ENCODE measurements at places on chromosomes 12 and 14.

- DNase-seq = no peak
These were observed 174.9 kb upstream of the RPH3A start for GRCh38 chr12:112616469-112617152.

GRCh38 chr14:101854366-101854765, 92.9 kb downstream of the PPP2R5C start:
- DNase-seq = no peak

DNA sequence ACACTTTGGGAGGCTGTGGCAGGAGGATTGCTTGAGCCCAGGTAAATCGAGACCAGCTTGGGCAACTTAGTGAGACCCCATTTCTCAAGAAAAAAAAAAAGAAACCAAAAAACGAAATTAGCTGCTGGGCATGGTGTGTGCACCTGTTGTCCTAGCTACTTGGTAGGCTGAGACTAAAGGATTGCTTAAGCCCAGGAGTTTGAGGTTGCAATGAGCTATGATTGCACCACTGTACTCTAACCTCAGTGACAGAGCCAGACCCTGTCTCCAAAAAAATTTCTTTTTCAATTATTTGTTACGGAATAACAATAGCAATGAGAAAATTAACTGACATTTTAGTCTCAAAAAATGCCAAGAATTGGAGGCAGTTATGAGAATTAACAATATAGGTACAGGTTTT, 128.0 kb downstream of the CCDC91 start:
- DNase-seq = no peak

DNA sequence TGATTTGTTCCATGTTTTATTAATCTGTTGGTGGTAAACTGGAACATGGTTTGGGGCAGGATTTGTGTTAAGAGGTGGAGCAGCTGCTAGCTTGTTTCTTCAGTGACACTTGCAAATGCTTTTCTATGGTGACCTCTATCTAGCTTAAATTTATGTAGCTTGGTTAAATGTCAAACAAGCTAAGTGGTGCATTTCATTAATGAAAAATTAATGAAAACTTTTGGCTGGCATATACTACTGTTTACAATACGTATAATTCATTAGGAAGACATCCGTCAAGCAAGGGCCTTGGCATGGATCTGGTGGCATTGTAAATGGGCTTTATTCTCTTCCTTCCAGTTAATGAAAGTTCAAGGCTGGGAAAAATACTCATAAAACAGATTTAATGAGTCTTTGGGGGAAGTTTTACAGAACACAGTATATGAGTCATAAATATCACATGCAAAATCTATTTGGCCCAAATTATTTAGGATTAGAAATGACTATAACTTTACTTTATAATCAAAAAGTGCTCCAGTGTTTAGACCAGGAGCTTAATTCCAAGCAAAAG, 807.7 kb upstream of the SEL1L start:
- DNase-seq = no peak

- no peak for DNase-seq
These were observed 605.2 kb downstream of the GALC start for GRCh38 chr14:87387806-87388205.

DNA sequence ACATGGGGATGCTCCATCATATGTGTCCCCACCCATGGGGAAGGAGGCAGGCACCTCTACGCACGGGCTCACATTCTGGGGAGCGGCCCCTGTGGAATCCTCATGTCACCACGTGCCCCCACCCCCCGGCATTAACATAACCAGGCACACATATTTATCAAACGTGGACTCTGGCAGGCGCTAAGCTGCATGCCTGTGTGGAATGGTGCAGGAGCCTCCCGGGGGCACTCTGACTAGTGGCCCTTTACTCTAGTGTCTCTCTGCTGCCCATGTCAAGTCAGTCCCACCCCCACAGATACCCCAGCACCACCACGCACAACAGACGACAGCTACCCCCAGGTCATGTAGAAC, 66.1 kb downstream of the CCDC88C start:
- DNase-seq = no peak

- peak; percentile 23 for DNase-seq
These were observed at the start of gene LRRC9 for GRCh38 chr14:59919570-59920377. TSS of gene LRRC9 (plus strand) at chr14:59920144.

- DNase-seq = no peak
These were observed 92.7 kb downstream of the PAH start for GRCh38 chr12:102824218-102824835.

- DNase-seq = no peak
These were observed 32.2 kb downstream of the FGD6 start for GRCh38 chr12:95185072-95185471.
